ENCODE measurements at places on chromosomes 5 and 9. TPM values are rescaled to one million over a fixed set of nuclear protein-coding genes. Genes with fewer than 3 reads are reported as not detected.

- DNase-seq, result no peak
Observed at GRCh38 chr5:96856371-96856770, 19.9 kb upstream of the ERAP2 start.

GRCh38 chr5:110362261-110362660 lies 364.2 kb downstream of the TMEM232 start:
- no peak for DNase-seq

- DNase-seq, result no peak
Observed at GRCh38 chr9:19931098-19931890, 142.5 kb upstream of the SLC24A2 start.

DNA sequence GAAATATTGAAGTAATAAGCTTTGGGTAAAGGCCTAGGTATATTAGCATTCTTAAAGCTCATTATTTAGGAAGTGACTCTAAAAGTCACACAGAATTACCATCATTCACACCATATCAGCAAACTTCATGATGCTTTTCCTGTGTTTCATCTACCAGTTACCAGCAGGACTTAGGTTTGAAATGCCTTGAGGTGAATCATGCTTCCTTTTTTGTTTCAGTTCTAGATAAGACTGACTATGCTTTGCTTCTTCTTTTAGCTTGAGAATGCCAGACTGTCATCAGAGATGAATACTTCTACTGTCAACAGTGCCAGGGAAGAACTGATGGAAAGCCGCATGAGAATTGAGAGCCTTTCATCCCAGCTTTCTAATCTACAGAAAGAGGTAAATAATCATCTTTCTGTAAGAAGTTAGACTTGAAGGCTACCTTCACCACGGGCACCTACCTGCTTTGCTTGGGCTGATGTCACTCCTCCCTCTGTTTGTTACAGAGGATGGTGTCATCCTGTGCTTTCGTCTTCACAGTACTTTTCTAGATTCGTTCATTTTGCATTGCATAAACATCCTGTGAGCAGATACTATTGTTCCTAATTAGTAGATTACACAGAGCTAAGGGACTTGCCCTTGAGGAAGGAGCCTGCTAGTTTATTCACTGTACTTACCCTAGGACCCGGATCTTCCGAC lies 34.7 kb downstream of the LMNB1 start:
- DNase-seq, result peak; percentile 83

The TXNDC8 gene
- total RNA-seq, result not detected

The MSANTD3 gene
- total RNA-seq, result 101 TPM
